Activated CD4-positive, alpha-beta T cell treated with anti-CD3 and anti-CD28 coated beads, Interleukin-2, Interleukin-6, amounts not matched to agents 100 ng/mL and 50 ng/mL, durations not matched to agents 16 hours and 8 hours (primary cell): ENCODE measurements at places on chromosomes 16 and 17.

GRCh38 chr17:80279895-80280294 is 19.2 kb downstream of the RNF213 start:
- DNase-seq: no peak

GRCh38 chr16:89047331-89048089 is 46.1 kb upstream of the ACSF3 start:
- no peak for DNase-seq

- no peak for DNase-seq
Observed at GRCh38 chr16:88393034-88393433, 10.3 kb downstream of the ZNF469 start.

- no peak for DNase-seq
Observed at GRCh38 chr17:80177986-80178595, 8.3 kb downstream of the CARD14 start.

DNA sequence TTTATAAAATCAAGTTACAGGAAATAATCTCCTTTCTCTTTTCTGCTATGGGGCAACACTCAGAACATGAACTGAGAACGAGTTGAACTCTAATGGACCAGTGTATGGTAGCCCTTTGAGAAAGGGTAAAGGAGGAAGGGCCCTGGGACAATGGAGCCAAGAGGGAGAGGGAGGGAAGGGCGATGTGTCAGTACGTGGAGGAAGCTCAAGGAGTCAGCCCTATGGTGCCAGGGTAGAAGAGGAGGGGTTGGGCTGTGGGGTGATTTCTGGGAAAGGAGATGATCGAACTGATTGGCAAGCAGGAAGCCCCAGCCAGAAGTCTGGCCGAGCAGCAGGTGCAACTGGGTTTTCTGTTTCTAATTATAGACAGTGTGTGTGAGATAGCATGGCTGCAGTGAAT is 4.3 kb upstream of the WIPI1 start:
- DNase-seq: peak; percentile 81

DNA sequence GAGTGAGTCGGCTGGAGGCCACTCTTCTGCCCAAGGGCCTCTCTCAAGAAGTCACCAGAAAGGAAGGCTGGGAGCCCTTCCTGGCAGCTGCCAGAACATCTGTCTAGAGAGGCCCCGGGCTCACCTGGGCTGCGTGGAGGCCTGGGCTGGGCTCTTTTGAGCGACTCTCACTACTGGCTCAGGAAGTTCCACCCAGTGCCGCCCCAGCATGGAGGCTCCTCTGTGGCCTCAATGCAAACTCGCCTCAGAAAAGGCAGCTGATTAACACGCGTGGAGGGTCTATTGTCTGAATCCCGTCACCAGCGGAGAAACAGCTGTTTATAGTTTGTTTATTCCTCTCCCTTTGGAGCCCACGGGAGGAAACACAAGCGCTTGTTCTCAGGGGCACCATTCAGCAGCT is 25.3 kb downstream of the XYLT1 start:
- no peak for DNase-seq

DNA sequence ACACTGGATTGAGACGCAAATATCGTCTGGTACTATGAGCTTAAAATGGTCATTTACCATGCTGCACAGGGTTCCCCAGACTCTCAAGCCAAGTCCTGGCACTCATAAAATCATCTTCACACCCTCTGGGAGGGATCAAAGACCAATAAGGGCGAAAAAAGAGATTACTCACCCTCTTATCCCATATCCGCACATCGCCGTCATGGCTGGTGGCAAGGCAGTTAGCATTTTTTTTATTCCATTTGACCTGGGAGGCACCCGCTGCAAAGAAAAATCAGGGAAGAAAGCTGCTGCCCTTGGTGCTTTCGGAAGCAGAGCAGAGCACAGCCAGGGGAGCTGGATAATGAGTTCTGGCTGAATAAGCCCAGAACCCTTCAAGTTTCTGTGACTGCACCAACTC is 42.4 kb downstream of the WDR59 start:
- no peak for DNase-seq

DNA sequence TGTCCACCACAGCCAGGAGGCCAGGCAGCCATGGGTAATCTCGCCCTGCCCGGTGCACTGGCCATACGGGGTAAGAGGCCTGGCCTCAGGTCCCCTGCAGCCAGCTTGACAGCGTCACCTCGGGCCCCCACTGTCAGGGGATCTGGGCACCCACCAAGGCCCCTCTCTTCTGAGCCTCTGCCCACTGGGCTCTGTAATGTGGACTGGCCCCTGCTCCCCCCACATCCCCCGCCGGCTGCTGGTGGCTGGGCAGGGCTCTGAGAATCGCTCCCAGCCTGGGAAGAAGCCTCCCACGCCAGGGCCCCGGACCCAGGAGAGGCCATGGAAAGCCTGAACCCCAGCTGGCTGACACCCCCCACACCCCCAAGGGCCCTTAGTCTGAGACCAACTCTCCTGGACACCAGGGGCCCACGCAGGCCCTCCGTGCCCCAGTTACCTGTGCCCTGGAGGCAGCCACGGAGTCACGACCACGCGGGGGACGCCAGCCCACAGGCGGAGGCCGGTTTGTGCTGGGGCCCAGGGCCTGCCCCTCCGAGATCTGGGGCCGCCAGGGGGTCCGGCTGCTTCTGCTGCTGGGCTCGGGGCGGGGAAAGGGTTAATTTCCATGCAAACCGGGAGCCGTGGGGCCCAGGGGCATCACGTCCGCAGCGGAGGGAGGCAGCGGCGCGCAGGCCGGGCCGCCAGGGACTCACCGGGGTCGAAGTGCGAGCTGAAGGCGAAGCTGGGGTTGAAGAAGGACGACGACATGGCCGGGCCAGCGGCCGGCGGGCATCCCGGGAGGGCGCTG is at the start of gene PVALEF:
Gene PVALEF, plus strand, starts transcription at position 262 of the 787 bp plus-strand sequence. CDS start 15,720 bp downstream, outside the sequence.
- no peak for DNase-seq

- DNase-seq: no peak
Observed at GRCh38 chr17:66863820-66864219, 28.9 kb downstream of the CACNG5 start.

DNA sequence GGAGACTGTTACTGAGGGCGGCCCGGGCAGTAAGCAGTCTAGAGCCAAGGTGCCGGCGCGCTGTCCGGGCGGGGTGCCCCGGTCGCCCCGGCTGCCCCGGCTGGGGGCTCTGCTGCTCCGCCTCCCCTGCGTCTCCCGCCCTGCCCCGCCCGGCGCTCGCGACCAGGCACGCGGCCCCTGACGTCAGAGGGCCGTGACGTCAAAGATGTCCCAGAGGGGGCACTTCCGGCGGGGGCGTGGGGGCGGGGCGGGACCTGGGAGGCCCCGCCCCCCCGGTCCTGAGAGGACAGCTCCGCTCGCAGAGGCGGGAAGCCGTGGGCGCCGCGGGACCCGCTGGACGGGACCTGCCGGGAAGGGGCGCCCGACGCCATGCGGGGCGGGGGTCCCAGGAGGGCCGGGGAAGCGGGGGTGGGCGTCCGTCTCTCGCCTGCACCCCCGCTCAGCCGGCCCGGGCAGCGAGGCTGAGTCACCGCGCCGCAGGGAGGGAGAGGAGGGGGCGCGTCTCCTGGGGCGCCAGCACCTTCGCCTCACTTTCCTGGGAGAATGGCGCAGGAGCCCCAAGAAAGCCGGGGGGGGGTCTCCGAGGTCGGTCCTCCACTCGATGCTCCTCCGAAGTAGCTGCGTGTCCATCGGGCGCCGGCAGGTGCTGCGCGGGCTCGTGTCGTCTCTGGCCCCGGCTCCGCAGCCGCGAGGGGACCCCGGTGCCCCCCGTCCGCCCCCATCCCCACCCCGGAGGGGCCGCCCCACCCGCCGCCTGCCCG is 4.4 kb upstream of the HIC1 start:
- peak; percentile 60 for DNase-seq

GRCh38 chr17:70780031-70780430 is 610.7 kb downstream of the KCNJ2 start:
- no peak for DNase-seq

GRCh38 chr17:67800495-67800928 is 24.8 kb upstream of the BPTF start:
- peak; percentile 66 for DNase-seq

DNA sequence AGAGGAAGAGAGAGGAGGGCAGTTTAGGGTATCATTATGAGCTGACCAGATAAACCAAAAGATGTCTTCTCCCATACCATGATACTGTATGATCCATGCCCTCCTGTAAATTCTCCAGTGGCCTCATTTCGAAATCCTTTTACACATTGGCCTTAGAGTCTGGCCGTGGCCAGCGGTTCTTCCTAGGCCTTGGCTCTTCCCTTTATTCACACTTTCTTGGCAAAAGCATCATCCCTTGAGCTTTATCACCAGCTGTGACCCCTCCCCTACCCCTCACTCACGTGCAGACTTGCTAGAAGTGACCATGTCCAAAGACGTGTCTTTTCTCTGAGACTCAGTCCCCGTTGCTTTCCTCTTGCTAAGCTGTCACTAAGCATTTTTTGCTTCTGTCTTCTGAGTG is 22.8 kb downstream of the KATNIP start:
- no peak for DNase-seq

- DNase-seq: no peak
Observed at GRCh38 chr17:7441266-7441665, 2.0 kb downstream of the FGF11 start.

GRCh38 chr17:74805591-74805991 is 29.4 kb upstream of the NAT9 start:
- no peak for DNase-seq

- no peak for DNase-seq
Observed at GRCh38 chr17:62191390-62192361, 126.6 kb upstream of the MED13 start.

- DNase-seq: peak; percentile 35
Observed at GRCh38 chr16:27408602-27409031, 6.6 kb downstream of the IL21R start.

- no peak for DNase-seq
Observed at GRCh38 chr16:4408323-4408690, 8.1 kb downstream of the CORO7 start.

DNA sequence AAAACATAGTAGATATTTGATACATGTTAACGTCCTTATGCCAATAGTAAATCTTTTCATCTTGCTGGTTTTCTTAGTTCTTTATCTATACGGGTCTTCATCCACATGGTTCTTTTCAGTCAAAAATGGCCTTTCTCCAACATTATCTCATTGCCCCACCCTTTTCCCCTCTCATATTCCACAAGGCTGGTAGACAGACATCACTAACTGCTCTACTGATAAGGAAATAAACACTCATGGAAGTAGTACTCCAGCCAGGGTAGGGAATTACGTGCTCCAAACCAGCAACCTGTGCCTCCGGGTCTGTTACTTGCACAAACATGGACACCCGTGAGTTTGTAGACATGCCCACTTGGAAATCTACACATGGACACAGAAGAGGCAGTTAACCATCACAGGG is 141.4 kb downstream of the XYLT1 start:
- DNase-seq: no peak

- DNase-seq: no peak
Observed at GRCh38 chr17:17904166-17905035, 67.6 kb upstream of the SREBF1 start.
